Thoracic aorta (tissue), 2 donors: ENCODE measurements at places on chromosomes 2 and 18. TPM values are rescaled to one million over a fixed set of nuclear protein-coding genes. Genes with fewer than 3 reads are reported as not detected.

SATB2 gene
- 4.5 TPM for total RNA-seq

DNA sequence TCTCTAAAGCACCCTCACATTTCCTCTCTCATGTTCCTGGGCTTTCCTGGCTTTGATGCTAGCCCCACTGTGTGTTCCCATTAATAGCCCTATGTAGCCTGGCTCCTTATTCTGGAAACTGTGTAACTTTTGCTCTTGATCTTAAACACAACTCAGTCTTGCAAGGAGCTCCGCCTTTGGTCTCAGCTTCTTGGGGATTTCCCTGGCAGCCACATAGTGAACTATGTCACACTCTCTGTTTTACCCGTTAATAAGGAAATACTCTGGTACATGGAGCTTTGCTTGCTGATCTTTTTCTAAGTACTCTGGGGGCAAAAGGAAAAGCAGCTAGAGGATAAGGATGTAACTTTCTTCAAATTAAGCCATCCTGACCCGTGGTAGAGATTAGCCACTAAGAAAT, 259.3 kb downstream of the NEDD4L start:
- DNase-seq = no peak

GAREM1 gene
- total RNA-seq = 15.4 TPM

DNA sequence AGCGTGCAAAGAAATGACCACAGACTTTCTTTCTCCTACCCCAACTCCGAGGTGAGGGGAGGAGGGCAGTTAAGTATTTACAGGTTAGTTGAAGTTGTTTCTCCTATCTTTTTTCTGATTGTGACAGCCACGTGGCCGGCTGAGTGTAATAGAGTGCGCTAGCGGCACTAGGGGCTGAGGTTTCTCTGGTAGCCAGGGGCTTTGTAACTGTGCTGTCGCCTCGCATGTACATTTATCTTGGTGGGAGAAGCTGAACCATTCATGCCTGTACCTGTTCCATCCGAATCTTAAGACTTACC, 214.1 kb upstream of the STON1 start:
- DNase-seq = no peak

GRCh38 chr2:14723684-14724083, 91.2 kb downstream of the LRATD1 start:
- no peak for DNase-seq

DNA sequence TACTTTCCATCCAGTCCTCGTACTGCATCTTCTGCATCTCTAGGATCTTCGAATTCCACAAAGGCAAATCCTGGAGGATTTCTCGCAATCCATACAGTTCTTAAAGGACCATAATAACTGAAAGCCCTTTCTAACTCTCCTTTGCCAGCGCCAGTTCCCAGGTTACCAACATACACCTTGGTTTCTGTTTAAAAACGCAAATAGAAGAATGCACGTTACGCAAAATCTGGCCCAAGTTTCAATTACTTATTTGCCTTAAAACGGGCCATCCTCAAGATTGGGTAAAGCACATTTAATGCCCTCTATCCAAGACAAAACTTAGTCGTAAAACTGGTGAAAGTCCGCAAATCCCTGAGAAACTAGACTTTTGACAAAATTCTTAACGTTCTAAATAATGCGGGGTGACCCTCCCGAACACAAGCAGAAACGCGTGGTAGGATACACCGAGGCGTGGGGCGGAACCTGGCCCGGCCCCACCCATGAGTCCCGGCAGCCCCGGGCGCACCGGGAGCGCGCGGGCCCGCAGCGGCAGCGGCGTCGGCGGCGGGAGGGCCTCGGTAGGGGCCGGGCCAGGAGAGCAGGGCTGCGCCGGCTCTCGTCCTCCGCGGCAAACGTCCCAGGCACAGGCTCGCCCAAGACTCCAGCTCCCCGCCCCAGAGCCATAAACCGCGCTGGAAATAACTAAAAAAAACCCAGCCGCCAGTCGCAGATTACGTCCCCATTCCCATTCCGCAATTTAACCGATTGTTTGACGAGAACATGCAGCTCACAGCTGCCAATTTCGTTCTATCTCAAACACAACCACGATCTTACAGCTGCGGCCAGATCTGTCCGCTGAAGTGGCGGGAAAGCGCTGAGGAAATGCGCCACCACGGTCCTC, 910 bp downstream of the SRSF7 start:
- DNase-seq = no peak

- no peak for DNase-seq
Measured at GRCh38 chr18:6022074-6022444, 126.7 kb upstream of the TMEM200C start.

DNA sequence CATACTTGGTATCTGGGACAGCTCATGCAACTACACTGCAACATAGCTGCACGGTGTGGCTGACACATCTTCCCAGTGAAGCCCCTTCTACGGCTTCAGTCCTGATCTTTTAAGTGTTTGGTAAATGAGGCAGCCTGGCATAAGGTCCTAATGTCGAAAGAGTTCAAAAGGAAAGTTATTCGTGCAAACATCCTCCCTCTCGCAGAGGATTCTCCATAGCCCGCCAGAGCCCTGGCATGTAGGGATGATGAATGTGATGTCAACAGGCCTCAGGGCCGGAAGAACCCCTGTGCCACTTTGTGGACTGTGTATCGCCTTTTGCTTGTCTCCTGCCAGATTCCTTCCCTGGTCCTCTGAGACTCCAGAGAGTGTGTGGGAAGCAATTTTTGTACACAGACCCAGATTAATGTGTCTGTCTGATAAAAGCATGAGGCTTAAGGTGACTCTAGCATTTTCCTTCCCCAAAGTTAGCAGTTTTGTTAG, 88.5 kb downstream of the SOCS6 start:
- DNase-seq = no peak

- DNase-seq = no peak
Measured at GRCh38 chr2:72457801-72458516, 310.3 kb upstream of the CYP26B1 start.

DNA sequence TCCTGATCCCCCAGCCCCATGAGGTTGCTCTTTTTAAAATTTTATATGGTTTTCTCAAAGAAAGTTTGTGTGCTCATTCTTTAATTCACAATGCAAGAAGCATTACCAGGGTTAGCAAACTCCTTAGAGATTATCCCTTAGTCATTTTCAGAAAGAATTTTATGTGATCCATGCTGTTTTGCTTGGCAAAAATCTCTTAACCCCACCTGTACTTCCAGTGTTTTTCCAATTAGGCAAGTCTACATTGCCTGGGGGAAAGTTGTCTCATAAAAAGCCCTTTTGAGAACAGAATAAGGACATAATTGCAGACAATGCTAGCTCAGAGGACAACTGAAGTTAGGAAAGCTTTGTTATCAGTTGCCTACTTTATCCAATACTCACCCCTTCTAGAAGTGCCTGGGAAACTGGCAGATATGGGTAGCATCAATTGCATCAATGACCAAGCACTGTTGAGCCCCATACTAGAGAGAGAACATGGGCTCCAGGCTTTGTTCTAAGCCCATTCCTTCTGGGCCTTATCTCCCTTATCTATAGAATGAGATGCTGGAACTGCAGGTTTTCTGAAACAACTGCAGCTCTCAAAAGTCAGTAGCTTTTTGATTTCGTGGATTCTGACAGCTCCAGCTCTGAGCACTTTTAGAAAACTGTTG, 265.9 kb upstream of the SPHKAP start:
- DNase-seq = no peak

GRCh38 chr2:76073992-76074604, 363.4 kb upstream of the GCFC2 start:
- no peak for DNase-seq

CCDC74A gene
- 2.6 TPM for total RNA-seq

SGPP2 gene
- total RNA-seq = not detected

DNA sequence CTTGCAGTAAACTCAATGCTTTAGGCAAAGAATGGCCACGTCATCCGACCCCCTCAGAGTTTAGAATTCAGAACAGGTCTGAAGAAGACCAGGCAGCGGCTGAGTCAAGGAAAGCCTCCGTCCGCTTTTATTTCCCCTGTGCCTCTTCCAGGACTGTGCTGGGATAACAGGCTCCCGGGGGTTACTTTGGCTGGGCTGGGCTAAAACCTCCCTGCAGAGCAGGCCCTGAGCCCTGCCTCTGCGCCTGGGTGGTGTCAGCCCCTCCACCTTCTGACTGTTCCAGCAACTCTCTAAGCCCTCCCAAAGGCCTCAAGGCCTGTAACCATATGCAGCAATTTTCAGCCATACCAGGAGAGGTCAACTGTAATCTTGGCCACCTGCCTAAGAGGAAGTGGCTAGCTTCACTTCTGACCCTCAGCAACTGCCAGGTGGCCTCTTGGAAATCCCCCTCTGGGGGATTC, 166.5 kb downstream of the RPIA start:
- DNase-seq = no peak

DNA sequence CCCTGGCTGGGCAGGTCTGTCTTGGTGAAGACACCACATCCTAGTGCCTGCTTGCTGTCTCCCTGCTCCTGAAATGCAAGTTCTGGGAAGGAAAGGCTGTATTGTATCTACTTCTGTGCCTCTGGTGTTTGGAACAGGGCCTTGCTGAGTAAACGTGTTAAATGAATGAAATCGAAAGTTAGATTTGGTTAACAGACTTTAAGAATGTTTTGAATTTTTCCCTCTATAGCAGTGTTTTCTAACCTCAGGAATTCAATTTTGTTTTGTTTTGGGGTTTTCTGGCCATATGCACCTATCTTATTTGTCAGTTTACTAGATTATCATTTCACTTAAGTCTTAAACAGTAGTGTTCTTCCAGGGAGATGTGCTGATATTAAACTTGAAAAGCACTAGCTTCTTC, 20.7 kb downstream of the FARP2 start:
- DNase-seq = no peak

MTCL1 gene
- 23.3 TPM for total RNA-seq

IGFBP5 gene
- total RNA-seq = 482 TPM
